GM23248 (cell line): ENCODE measurements at places on chromosomes 3 and 15.

DNA sequence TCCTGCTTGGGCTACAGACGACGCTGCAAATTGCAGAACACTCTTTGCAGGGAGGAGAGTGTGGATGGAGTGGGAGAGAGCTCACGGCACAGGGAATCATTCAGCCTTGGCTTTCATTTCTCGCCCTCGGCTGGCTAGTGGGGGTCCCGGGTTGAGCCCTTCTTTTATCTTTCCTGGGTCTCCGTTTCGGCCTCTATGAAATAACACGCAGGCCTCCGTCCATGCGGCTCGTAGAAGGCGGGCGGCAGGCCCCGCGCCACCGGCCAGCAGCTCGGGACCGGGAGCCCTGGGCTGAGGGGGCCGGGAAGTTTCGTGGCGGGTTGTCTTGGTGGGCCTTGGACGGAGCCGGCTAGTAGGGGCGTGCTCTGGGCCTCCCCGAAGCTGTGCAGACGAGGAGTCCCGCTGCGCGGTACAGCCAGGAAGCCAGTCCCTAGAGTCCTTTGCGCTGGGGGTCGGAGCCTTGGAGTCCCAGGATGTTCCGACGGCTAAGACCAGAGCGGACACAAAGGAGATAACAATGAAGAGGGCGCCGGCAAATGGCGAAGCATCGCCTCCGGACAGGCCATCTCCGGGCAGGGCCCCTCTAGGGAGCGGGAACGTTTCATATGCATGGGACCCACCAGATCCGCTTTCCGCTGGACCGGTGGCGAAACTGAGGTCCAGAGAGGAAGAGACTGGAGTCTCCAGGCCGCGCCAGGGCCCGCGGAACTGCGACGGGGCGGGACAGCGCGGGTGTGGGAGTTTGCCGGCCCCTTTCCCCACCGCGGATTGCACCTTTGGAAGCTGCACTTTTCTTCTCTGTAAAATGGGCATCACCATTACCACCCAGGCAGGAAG lies 4.3 kb downstream of the RNU6-1 start:
- DNase-seq: no peak

GRCh38 chr3:28935146-28935545 lies 345.7 kb upstream of the RBMS3 start:
- DNase-seq: no peak

DNA sequence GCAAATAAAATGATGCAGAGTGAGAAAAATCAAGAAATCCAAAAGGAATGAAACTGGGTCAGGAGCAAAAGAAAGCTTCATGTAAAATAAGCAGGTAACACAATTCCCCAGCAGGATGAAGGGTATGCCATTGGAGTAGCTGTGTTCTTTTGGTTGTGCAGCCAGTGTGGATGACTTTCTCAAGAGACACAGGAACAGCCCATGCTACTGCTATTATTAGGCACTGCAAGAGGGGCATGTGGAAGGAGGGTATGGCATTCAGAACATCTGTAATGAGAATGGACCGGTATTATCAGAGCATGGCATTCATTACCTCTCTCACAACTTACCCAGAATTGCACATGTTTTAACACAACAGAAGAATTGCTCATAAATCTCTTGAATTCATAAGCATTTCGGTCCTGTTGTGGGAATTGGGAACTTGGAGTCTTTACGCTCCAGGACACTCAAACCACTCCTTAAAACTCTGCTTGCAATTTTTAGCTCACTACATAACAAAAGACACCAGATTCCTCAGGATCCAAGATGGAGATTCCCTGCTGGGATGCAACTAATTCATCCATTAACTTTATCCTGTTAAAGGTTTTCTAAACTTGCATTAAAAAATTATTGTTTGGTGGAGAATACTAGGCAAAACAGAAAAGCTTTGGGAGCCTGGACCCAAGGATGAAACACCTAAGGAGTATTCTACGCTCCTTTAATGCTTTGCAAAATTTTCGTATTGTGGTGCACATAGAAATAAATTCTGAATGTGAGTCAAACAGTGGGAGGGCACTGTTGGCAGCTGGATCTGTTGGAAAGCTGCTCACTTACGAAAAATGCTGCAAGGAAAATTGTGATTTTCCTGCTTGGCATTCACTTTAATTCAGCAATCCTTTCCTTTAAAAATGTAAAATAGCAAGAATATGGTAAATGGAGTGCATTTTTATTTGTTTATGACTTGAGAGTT lies 34.6 kb upstream of the CDIN1 start:
- DNase-seq: peak; percentile 33

DNA sequence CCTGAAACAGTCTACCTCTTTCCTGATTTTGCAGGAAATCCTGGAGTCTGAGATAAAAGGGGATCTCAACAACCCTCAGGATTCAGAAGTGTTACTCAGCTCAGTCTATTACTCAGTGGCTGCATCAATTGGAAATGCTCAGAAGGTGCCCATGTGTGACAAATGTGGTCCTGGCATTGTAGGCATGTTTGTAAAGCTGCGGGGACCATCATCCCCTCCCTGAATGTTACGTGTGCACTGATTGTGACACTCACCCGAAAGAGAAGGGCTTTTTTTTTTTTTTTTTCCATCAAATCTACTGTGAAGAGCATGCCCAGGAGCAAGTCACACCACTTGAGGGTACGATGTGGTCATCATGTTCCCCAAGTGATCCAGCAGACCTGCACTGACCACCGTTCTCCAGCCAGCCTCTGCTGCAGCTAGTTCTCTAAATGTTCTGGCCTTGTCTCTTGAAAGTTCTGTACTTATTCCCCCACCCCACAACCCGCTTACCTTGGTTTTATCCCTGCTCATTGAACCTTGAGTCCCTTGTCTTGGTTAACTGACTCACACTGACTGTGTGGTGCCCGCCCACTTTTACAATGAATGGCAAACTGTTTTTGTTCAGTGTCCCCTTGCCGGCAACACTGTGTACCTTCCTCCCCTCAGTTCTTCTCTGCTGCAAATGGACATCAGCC lies 19.8 kb downstream of the ST3GAL6 start:
- DNase-seq: no peak

DNA sequence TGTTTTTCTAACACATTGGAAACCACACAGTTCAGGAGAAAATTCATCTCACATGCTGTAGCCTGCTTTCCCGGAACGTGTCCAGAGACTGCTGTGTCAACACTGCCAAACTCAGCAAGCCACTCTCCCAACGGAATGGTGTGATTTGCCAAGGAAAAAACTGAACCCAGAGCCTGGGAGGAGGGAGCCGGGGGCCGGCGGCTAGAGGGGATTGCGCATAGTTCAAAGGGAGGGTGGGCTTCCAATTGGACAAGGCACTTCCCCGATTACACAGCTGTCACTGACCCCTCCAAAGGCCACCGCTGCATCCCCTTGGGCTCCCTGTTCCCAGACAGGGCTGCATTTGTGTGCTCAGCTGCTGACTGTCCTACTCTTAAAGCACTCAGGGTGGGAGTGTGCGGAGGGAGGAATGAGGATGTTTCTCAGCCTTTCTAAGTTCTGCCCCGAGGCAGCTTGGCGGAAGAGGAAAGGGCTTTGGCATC lies 256.2 kb downstream of the ZNF621 start:
- peak; percentile 47 for DNase-seq

GRCh38 chr3:61669668-61670299 lies 108.4 kb downstream of the PTPRG start:
- no peak for DNase-seq

DNA sequence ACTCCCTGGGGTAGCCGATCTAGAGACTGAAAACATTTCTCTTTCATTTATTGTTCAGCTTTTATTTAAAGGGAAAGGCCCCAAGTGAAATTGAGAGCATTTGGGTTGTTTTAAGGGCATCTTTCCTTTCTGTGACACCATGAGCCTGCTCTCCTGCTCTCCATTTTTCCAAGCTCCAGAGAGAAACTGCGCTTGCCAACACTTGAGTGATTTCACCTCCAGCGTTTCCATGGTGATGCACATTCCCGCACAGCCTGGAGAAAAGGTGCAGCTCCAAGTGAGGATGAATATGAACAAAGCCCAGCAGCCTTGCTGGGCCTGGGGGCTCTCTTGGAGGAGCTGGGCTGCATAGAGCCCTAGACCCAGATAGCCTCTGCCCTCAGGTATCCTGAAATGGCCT lies 159.2 kb upstream of the PPP2R3A start:
- DNase-seq: no peak

DNA sequence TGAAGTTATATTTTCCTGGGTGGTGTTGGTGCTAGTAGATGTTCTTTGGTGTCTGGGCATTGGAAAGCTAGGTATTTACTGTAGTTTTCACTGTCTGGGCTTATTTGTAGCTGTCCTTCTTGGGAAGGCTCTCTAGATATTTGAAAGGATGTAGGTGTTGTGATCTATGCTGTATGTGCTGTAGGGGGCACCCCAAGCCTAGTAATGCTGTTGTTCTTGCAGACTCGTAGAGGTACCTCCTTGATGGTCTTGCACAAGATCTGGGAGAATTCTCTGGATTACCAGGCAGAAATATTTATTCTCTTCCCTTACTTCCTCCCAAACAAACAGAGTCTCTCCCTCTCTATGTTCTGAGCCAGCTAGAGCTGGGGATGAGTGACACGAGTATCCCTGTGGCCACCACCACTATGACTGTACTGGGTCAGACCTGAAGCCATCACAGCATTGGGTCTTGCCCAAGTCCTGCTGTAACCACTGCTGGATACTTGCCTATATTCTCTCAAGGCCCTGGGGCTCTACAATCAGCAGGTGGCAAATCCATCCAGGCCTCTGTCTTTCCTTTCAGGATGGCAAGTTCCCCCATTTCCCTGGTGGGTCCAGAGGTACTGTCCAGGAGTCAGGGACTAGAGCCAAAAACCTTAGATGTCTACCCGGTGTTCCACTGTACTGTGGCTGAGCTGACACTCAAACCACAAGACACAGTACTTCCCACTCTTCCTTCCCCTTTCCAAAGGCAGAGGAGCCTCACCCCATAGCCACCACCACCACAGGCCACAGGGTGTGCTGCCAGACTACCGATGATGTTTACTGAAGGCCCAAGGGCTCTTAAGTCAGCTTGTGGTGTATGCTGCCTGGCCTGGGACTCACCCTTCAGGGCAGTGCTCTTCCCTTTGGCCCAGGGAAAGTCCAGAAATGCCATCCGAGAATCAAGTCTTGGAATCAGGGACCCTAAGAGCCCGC lies 195.2 kb upstream of the DPPA4 start:
- DNase-seq: peak; percentile 78

DNA sequence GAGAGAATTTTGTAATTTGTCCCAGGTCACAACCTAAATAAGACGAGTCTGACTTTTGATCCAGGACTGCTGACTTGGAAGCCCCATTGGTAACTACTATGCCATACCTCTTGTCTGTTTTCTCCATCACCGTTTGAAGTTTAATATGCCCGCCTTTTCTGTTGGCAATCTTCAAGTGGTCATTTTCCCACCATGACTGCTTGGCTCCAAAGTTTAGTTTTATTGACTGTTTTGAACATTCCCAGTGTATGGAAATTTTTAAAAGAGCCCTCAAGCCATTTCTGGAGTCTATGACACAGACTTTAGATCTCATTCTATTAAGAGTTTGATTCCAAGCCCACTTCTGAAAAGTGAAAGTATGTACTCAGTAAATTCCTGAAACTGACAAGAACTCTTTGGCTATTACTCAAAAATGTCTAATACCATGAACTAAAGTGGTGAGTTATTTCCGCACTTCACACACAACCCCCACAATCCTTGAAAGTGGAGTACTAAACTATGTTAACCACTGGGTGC lies 136.7 kb upstream of the ADAMTS9 start:
- DNase-seq: no peak

DNA sequence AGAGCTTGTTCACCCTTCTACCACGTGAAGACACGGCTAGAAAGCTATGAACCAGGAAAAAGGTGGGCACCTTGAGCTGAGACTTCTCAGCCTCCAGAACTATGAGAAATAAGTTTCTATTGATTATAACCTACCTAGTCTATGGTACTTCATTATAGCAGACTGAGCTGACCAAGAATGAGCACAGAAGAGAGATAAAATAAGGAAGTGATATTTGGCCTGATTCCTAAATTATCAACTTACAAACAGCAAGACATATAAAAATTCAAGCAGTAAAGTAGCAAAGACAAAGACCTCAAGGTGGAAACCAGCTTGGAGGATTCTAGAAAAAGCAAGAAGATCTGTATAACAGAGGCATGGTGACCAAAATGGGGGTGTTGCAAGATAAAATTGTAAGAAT lies 63.9 kb upstream of the OSTN start:
- no peak for DNase-seq

GRCh38 chr3:106067711-106068110 lies 198.9 kb upstream of the CBLB start:
- DNase-seq: no peak

- DNase-seq: no peak
Observed at GRCh38 chr3:167469381-167469780, 4.5 kb downstream of the SERPINI2 start.

DNA sequence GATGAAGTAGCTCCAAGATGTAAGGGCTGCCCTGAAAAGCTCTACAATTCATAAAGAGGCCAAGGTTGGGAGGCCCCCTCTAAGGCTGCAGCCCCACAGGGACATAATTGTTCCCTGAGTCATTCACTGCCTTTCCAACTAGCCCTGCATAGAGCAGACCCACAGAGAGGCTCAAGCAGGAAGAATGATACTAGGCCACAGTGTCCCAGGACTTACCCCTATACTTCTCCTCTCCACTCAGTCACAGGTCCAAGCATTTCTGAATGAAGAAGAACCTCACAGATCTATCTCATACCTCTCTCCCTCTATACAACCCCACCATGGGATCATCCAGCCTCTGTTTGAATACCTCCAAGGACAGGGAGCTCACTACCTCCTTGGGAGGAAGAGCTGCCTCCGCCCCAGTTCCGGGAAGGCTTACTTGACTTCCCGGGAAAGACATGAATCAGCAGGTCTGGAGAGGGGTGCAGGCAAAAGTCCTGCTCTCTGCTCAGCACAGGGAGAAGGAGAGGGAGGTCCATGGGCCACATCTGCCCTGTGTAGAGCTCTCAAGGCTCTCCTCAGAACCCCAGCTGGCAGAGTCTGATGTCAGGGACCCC lies 6.9 kb upstream of the SKIC8 start:
- DNase-seq: peak; percentile 77
